Posterior cingulate gyrus (tissue), 11 donors: ENCODE measurements at places on chromosomes 4 and X.
A peak's percentile ranks its signal among the peaks of the same experiment; 100 is the strongest.

GRCh38 chrX:38277802-38278201 is 49.5 kb downstream of the RPGR start:
- no peak for DNase-seq

DNA sequence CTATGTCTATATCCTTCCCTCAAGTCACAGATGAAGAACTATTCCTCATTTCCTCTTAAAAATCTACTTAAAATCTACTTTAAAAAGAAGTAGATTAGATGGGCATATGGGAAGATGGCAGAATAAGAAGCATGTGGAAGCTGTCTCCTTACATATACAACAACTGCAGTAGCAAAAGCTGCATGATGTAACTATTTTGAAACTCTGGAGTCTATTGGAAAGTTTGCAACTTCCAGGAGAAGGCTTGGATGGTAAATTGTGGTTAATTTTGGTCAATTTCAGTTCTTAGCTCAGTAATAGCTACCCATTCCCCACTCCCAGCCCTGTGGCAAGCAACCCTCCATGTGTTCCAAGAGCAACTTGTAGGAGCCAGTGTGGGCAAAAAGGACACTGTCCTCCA is 36.9 kb downstream of the MORC4 start:
- DNase-seq: no peak

GRCh38 chrX:130170752-130171445 is 863 bp upstream of the RAB33A start:
- DNase-seq: peak; percentile 82

- no peak for DNase-seq
Observed at GRCh38 chr4:89820010-89820409, 17.0 kb downstream of the SNCA start.

DNA sequence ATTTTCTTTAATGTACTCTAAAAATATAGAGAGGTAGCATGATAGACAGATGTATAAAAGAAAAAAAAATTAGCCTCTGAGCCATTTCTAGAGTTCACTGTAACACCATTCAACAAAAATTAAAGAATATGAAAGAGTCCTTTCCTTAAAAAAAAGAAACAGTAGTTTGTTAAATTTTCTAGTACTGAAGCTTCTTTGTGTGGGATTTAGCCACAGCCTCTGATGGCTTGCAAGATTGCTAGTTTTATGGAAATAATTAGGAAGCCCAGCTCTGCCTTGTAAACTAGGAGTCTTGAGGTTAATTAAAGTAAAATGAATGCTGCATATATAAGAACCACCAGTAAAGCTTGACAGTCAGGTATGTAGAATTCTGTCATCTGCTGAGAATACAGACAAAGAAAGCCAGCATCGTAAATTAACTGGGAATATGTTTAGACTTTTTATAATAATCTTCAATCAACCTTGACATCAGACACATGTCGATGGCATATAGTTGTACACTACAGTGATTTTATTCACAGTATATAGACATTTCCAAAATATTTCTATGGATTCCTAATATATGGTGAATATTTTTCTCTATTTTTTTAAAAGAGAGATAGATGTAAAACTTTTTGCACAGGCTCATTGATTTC is 44.8 kb upstream of the NEIL3 start:
- DNase-seq: no peak

- DNase-seq: no peak
Observed at GRCh38 chrX:153638436-153639176, 8.4 kb upstream of the DUSP9 start.

GRCh38 chrX:98077440-98077839 is 1193.7 kb downstream of the RPA4 start:
- DNase-seq: no peak

DNA sequence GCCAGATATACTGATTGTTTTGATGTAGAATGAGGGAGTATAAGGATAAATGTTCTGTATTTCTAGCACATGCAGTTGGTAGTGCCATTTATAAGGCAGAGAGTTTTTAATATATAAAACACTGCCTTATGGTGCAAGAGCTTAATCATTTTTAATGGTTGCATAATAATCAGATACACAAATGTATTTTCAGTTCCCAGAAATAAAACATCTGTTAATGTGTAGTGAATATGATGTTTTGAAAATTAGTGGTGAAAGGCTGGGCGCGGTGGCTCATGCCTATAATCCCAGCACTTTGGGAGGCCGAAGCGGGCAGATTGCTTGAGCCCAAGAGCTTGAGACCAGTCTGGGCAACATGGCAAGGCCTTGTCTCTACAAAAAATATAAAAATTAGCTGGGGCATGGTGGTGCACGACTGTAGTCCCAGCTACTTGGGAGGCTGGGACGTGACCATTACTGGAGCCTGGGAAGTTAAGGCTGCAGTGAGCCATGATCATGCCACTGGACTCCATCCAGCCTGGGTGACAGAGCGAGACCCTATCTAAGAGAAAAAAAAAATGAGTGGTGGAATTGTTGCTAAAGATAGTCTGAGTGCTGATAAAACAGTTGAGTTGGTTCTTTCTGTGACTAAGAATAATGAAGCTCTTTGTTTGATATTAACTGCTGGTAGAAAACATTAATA is 29.3 kb downstream of the CLCN3 start:
- no peak for DNase-seq

GRCh38 chr4:176149680-176150355 is 45.6 kb downstream of the SPATA4 start:
- DNase-seq: no peak

DNA sequence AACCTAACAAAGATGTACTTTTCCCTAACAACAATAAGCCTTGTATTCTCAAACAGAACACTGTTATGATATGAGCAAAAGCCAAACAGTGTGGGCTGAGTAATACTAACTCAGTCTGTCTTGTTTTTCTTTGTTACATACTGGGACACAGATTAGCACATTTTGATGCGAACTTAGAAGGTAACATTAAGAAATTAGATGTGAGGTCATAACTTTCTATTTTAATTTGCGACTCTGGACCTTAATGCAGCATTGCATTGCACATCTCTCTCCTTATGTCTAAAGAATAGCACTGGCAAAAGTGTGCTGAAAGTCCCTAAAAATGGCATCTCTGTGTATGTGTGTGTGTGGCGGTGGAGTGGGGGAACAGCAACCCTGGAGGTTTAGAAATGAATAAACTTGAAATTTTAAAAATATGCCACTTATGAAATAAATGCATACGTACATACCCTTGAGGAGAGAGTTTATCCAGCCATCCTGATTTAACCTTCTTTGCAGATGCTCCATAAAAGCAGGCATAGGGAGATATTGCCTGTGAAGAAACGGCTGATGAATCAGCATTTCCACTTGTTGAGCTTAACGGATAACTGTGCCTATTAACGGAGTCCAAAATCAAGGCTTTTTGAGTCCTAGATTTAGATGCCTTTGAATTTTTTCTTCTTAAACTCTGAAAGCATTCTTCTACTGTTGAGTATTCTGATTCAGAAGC is 34.2 kb downstream of the ARAP2 start:
- DNase-seq: no peak

DNA sequence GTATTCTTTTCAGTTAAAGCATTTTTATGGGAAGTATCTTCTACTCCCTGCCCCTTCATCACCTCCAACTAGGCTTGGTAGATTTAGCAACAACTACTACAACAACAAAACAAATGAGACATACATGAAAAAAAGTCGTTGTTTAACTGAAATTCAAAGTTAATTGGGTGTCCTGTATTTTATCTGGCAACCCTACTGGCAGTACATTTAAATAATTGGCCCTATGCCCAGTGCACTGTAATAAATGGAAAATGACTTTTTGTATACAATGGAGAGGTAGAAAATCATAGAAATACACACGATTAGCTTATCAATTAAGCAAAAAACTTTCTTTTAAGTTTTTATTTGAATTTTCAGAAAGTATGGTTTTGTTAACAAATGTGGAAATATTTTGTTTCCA is 21.4 kb upstream of the CLGN start:
- no peak for DNase-seq

DNA sequence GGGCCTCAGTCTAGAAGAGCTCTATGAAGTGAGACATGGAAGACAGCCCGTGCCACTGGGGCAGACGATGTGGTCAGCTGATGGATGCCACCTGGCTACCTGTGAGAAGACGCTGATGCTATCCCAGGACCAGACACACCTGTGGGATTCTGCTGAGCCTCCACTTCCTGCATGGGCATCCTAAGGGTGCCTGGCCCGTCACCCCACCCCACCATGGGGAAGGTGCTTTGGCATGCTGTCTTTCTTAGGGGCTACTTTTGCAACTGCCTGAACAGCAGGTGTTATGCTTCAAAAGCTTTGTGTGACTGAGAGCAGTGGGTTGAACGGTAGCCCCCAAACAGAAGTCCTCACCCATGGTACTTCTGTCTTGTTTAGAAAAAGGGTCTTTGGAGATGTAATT is 65.0 kb upstream of the STS start:
- no peak for DNase-seq

DNA sequence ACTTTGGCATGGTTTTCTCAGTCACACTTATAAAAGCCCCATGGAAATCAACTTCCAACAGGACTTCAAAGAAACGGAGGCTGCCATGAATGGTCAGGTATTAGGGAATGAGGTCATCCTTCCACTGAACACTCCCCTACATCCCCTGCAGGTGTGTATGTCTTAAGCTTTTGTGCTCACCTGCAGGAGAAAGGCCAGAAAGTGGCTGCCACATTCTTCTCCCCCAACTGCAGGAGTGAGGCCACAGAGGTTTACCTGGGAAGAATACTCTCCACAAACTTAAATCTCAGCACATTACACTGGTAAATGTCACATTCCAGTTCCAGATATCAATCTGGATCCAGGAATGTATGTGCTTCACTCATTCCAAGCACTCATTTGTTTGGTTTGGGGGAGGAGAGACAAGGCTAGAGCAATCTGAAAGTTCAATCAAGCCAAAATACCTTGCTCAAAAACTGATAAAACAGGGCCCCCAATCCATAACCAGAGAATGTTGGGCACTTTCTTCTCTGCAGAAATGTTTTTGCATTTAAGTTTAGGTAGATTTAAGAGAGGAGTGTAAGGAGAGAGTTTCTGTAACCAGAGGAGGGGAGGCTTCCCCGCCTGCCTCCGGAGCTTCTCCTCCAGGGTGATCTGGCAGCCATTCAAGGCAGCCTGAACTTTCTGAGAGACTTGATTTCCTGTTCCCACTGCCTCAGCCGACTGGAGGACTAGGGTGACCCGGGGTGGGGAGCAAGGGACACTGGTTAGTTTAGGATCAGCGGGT is 15.4 kb downstream of the FAM9C start:
- no peak for DNase-seq

GRCh38 chrX:72018277-72019112 is 107.8 kb downstream of the NHSL2 start:
- peak; percentile 68 for DNase-seq

DNA sequence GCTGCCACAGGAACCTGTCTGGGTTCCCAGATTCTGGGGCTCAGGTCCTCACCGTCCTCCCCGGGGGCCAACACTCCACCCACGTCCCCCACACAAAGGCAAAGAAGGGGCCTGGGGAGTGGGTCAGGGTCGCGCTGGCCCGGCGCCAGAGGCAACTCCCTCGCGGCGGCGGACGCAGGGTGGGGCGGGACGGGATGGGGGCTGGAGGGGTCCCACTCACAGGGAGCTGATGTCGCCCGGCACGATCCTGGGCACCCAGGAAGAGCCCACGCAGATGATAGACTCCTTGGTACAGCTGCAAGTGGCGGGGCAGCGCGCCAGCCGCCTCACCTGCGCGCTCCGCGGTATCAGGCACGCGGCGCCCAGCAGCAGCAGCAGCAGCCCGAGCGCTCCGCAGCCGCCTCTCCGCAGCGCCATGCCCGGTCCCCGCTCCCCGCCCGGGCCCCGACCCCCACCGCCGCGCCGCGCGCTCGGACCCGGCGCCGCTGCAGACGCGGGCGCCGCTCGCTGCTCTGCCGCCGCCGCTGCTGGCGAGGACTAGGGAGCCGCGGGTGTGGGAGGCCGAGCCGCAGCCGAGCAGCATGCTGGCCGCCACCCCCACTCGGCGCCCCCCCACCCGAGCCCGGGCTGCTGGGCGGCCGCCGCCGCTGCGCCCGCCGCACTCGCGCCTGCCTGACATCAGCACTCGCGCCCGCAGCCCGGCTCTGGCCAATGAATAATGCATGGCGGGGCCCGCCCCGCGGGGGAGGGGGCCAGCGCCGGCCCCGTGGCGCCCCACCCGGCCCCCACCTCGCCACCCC is at the start of gene LGI2:
LGI2 (minus strand) TSS at position 670 of the 800 bp plus-strand sequence; CDS start at position 417, 253 bp downstream.
- peak; percentile 29 for DNase-seq
